ENCODE measurements at places on chromosomes 3 and 15.

GRCh38 chr3:101011136-101011535 lies 17.9 kb upstream of the ABI3BP start:
- DNase-seq: peak; percentile 47

DNA sequence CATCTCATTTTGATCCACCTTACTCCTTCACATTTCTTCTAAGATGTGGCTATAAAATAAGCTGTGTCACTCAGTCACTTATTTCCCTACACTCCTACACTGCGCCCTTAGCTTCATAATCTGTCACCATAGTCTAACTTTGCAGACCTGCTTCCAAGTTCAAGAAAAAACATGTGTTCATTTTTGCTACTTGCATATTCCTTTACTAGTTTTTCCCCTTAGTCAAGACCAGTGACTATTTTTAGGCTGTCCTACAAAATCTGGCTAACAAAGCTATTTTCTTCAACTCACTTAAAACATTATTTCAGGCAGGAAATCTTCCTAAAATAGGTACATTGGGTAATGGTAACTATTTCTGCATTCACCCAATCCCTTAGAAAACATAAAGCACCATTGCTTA lies 272.5 kb downstream of the TBC1D5 start:
- DNase-seq: no peak

DNA sequence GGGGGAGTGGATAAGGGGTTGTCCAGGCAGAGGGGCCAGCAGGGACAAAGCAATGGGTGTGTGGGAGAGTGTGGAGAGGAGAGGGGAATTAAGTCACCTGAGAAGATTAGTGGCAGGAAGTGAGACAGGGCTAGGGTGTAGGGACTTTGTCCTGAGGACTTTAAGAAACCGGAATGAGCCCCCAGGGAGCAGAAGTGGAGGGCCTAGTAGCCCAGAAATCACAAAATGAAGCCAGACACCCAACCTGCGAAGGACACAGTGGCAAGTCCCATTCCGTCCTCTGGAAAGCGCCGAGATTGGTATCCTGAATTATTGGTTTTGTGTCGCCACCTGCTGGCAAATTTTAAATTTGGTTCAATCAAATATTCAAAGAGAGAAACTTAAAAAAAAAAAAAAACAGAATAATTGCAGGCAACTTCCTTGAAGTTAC lies 78.0 kb upstream of the SLC25A36 start:
- DNase-seq: peak; percentile 70

GRCh38 chr3:133418361-133418760 lies 18.5 kb downstream of the BFSP2 start:
- DNase-seq: no peak

DNA sequence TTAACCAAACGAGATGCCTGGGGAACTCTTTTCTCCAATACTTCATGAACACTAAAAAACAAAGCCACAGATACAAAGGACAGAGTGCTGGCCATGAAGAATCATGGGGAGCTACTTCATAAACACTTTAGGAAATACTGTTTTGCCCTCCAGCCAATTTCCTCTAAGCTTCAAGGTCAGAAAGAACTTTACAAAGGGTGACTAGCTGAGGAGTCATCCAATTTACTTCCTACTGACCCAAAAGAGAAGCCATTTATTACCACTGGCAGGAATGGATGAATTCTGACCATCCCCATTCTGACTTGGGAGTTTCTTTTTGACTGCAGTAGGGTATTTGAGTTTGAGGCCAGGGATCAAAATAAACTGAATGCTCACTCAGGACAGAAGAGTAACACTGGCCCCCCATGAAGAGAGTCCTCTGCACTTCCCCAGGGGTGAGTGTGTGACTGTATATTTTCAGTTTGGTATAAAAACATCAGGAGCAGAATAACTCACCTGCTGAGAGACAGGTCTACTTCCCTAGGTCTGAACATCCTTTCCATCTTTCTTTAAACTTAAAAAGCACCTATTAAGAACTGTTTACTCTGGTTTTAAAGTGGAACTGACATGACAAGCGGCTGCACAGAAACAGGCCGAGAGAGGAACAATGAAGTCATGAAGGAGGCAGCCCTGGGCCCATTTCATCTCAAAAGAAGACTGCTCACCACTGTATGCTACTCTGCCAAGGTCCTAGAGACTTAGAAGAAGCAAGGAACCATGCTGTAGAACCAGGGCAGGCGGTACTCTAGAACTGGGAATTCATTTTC lies 203.6 kb downstream of the TNIK start:
- DNase-seq: no peak

DNA sequence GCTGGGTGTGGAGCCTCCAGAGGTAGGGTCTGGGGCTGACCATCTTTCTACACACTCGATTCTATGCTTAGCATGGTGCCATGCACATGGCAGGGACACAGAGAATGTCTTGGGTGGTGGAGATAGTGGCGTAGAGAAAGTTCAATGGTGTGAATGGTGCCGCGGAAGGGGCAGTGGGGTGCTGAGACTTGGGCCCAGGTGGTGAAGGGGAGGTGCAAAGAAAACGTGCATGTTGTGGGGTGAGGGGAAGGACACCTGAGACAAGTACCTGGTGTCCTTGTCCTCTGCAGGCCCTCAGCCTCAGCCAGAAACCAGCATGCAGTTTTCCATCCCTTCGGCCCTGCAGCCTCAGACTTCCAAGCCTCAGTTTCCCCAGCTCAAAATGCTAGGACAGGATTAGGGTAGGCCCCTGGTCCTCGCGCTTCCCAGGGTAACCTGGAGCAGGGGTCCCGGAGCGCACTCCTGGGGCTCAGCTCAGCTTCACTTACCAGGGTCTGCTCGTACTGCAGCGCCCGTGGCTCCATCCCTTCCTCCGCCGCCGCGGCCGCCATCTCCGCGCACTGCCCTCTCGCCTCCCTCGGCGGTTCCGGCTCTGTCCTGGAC lies 375 bp downstream of the CLCN2 start:
- DNase-seq: no peak

DNA sequence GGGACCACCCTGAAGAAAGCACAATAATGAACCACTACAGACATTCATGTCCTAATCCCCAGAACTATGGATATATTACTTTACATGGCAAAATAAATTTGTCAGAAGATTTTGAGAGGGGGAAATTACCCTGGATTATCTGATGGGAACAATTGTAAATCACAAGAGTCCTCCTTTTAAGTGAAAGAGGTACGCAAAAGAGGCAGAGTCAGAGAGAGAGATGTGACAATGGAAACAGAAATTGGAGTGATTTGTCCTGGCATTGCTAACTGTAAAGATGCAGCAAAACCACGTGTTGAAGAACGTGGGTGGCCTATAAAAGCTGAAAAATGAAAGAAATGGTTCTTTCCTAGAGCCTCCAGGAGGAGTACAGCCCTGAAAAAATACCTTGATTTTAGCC lies 1121.4 kb upstream of the ALCAM start:
- no peak for DNase-seq

GRCh38 chr3:81876826-81877225 lies 115.4 kb upstream of the GBE1 start:
- peak; percentile 5 for DNase-seq

DNA sequence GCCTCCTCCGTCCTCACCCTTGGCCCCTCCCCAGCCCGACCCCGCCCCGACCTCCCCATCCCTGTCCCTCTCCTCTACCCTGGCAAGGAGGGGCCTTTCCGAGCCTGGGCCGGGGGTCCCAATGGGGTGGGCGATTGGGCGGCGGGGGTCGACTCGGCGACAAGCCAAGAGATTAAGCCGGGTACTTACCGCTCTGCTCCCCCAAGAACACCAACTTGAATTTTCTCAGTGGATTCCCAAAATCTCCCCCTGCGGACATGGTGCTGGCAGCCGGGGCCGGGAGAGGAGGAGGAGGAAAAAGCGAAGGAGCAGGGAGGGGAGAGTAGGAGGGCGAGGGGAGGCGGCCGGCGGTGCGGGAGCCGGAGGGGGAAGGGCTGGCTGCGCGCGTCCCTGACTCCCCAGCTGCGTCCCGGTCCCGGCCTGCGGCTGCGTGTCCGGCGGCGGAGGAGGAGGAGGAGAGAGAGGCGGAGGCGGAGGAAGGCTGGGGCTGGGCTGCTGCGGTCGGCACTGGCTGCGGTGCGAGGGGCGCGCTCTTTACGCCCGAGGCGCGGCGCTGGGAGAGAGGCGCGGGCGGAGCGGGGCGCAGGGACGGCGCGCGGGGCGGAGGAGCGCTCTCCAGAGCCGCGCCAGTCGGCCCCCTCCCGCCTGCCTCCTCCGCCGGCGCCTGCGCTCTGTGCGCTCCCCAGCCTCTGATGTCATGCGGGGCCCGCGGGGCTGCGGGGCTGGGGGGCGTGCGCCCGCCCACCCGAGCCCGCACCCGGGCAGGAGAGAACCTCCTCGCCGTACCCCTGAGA lies at the start of gene RAB6B:
Gene RAB6B, minus strand, starts transcription at position 675 of the 794 bp plus-strand sequence. Its CDS starts 416 bp downstream, at position 259.
- DNase-seq: peak; percentile 94

DNA sequence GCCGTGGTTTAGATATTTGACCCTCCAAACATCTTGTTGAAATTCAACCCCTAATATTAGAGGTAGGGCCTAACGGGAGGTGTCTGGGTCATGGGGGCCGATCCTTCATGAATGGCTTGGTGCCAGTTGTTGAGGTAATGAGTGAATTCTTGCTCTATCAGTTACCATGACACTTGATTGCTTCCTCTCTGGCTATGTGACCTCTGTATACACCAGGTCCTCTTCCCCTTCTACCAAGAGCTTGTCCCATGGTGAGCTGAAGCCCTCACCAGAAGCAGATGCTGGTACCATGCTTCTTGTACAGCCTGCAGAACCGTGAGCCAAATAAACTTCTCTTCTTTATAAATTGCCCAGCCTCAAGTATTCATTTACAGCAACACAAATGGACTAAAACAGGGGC lies 41.8 kb upstream of the TIPARP start:
- DNase-seq: no peak

GRCh38 chr3:144358191-144358590 lies 386.6 kb downstream of the DIPK2A start:
- no peak for DNase-seq

- DNase-seq: no peak
These were observed 67.7 kb downstream of the CD200R1L start for GRCh38 chr3:112779011-112779410.

DNA sequence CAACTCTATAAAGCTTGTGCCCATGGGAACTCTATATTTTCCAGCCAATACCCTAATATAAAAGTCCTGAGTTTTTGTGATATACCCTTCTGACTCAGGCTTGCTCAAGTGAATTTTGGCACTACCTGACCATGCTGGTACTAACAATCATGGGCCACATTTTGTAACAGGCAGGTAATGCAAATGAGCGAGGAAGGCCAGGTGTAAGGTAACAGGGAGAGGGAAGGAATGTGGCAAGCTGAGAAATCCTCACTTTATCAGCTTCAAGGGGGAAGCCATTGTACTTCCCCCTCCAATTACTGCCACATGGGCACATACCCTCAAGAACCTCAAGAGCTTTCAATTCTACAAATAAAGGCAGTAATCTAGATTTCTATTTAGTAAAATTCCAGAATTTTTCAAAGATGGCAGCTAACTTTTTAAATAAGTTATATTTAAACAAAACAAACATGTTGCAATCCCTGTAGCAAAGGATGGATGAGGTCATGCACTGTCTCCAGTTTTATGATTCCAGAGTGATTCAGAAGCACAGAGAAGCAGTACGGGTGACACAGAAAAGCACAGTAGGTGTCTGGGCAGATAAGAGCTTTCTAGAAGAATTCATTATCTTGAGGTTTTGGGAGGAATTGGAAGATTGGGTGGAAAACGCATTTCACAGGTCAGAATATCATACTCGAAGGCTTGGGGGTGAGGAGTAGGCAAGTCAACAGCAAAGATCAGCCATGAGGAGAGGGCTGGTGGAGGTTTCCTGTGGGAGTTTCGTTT lies 87.6 kb downstream of the FOXP1 start:
- peak; percentile 84 for DNase-seq

GRCh38 chr3:129439226-129439816 lies 427 bp downstream of the MBD4 start:
- peak; percentile 38 for DNase-seq

GRCh38 chr15:62717496-62717895 lies 325.1 kb upstream of the TPM1 start:
- no peak for DNase-seq

DNA sequence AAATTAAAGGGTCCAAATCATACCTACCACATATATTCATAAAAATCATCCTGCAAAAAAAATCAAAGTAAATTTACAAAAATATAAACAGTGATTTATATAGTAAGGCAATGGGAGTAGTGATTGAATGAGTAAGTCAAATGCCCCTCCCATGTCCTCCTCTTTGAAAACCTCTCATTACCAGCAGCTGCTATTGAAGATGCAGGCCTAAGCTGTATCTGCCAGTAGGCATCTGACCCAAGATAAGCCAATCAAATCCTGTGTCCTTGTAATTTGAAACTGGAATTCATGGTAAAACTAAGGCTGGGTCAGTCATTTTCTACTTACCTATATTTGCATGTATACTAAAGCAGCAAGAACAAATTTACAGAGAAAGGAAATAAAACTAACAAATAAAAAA lies 60.4 kb upstream of the POU1F1 start:
- DNase-seq: no peak

All from GM03348 (cell line).